ENCODE measurements at places on chromosomes 16 and 17. TPM values are rescaled to one million over a fixed set of nuclear protein-coding genes. Genes with fewer than 3 reads are reported as not detected.

GRCh38 chr16:65875381-65876055 lies 491.0 kb upstream of the CDH5 start:
- no peak for DNase-seq

- DNase-seq: peak; percentile 52
Observed at GRCh38 chr17:57044976-57045867, 39.8 kb upstream of the AKAP1 start.

Gene CTRB1
- total RNA-seq: not detected

Gene BORCS6
- 9.7 TPM for total RNA-seq

DNA sequence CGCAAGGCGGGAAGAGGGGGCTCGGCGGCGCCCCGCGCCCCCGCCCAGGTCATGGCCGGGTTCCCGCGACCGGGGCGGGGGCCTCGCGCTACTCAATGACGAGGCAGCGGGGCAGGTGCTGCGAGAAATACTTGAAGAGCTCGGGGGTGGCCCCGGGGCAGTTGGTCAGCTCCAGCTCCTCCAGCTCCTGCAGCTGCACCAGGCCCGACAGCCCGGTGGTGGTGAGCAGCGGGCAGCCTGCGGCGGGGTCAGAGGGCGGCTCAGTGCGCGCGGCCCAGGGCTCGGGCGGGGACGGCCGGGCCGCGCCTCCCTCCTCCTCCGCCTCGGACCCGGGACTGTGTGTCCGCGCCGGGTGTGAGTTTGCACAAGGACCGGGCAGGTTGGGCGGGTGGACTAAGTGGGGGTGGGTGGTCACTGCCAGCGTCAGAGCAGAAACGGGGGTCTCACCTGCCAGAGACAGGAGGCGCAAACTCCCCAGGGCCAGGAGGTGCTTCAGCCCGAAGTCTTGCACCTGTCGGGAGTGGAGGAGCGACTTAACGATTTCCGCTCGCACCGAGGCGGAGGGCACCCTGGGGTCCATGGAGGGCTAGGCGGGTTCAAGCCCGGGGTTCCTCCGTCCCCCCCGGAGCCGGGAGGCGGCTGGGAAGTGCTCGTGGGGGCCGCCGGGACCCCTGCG lies 4.1 kb upstream of the WDR24 start:
- no peak for DNase-seq

DNA sequence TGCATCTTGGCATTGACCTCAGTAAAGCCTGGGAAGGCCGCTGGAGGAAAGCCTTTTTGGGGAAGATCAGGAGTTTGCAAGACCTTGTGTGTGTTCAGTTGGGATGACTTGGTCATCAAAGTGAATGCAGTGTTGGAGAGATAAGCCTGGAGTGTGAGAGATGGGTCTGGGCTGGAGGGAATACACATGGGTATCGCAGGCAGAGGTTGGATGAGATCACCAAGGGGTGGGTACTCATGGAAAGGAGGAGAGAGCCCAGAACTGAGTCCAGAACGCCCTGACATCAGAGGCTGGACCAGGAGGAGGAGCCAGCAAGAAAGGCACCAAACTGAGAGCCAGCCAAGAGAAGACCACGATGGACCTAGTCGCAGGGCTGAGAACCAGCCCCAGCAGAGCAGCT lies 35.2 kb downstream of the SDK2 start:
- DNase-seq: no peak

Gene KRTAP17-1
- not detected for total RNA-seq

GRCh38 chr17:45368651-45369050 lies 51.8 kb upstream of the MAP3K14 start:
- DNase-seq: no peak

- no peak for DNase-seq
Observed at GRCh38 chr16:50509521-50510341, 38.5 kb upstream of the NKD1 start.
